ENCODE measurements at places on chromosomes 7 and 10.
A peak's percentile ranks its signal among the peaks of the same experiment; 100 is the strongest.

DNA sequence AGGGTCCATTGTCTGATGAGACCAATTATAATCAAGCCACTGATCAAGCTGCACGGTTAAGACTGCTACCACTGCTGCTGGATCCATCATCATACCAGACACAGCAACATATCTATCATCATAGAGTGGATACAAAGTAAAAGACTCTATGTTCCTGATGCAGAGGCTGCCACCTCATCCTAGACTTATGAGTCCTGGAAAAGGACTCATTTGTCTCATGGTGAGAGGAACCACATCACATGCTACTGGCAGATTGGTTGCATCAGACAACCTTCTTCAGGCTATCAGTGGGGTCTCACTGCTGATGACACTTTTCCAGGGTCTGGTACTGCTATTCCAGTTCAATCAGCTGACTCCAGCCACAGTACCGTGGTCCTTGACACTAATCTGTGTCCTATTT lies 79.0 kb downstream of the ABI1 start:
- no peak for DNase-seq

DNA sequence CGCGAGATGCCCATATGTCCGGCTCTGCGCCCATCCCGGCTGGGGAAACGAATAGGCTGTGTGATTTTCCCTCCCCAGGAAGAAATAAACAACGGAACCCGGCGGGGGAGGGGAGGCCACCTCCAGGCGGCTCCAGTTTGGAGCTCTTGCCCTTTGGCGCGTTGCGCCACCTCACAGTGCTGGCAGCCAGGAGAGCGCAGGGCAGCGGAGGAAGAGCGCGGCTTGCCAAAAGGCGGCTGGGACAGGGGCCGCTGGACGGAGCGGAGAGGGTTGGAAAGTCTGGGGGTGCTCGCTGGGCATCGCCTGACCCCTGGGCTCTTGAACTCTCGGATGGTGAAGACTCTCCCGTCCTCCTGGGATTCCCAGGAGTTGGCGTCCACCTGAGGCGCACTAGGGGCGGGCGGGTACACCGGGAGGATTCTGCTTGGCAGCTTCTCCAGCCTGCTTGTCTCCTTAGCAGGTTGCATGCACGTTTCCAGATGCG lies 5.3 kb upstream of the NEUROG3 start:
- DNase-seq = no peak

DNA sequence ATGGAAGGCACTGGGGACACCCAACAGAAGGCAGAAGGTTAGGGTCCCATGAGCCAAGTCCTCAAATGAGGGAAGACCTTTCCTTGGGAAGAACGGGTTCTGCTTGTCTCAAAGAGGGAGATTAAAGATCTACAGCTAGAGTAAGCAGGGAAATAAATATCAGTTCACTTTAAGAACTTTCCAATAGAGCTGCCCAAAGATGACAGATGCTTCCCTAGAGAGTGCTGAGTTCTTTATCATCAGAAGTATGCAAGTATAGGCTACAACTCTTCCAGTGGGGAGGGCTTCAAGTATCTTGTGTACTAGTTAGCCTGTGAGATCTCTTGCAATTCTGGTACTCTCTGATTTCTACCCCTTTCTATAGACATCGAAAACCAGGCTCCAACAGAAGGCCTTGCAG lies 39.4 kb downstream of the EMX2 start:
- no peak for DNase-seq

DNA sequence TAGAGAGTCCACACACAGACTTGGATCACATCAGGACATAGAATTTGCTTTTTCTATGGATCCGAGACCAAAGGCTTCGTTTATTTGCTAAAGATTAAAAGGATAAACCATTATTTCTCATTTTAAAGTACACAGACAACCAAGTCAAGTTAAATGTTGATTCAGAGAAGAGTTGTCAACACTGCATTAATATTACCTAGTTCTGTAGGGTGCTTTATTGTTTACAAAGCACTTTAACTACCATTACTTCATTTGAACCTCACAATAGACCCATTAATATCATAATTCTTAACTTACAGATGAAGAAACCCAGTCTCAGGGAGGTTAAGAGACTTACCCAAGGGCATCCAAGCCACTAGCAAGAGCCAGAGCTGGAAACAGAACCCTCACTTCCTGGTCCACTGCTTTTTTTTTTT lies 43.2 kb upstream of the GSAP start:
- DNase-seq = no peak

GRCh38 chr7:69693042-69693441 lies 94.8 kb downstream of the AUTS2 start:
- DNase-seq = no peak

DNA sequence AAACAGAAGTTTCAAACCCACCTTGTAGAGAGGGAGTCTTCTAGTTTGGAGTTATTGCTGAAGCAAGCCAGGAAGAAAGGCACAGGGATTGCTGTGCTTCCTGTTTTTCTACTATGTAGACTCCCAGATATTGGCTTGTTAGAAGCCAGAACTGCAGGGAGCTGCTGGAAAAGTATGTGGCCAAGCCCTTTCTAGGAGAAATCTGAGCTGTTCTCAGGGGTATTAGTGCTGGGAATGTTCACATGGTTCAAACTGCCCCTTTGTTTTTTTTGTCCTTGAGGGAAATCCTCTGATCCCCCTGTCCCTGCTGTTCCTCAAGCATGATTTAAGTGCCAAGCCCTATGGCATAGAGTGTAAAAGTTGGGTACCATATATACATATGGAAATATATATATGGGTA lies 184.0 kb downstream of the CCDC7 start:
- no peak for DNase-seq

DNA sequence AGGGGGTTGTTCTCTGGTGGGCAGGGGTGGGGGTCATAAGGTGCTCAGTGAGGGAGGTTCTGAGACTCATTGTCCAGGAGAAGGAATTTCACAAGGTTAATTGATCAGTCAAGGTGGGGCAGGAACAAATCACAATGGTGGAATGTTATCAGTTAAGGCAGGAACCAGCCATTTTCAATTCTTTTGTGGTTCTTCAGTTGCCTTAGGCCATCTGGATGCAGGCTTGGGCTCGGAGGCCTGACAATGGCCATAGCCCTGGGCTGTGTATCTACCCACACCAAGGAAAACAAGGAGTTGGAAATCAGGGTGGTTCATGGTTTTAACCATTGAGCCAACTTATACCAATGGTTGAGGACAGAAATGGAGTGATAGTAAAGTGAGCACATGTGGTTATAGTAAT lies 1221.8 kb downstream of the TYW1 start:
- DNase-seq = no peak

DNA sequence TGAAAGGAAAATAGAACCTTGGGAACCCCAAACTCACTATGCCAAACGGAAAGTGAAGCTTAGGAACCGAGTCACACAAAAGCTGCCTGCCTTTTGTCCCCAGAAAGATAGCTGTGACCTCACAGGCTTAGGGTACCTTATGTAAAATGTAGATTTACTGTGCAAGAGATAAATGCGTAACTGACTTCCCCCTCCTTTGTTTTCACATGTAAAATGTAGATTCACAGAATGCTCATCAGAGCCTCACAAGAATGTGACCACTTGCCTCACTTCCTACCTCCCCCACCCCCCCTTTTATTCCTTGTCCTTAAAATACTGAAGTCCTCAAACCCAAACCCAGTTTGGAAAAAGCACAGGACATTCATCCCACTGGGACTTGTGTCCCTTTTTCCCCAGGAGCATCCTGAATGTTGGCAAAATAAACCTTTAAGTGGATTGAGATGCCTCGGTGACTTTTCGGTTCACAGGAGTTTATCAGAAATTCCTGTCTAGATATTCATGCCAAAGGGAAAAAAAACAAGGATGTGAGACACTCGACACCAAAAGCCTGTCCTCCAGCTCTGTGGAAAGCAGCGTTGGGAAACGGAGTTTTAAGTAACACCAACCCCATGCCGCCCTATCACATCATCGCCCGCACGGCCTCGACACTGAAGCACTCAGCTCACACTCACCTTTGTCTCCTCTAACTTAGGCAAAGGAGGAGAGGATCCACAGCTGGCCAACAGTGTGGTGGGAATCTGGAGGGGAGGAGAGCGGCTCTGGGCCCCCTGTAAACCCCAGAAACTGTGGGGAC lies 45.9 kb downstream of the SVIL start:
- no peak for DNase-seq

DNA sequence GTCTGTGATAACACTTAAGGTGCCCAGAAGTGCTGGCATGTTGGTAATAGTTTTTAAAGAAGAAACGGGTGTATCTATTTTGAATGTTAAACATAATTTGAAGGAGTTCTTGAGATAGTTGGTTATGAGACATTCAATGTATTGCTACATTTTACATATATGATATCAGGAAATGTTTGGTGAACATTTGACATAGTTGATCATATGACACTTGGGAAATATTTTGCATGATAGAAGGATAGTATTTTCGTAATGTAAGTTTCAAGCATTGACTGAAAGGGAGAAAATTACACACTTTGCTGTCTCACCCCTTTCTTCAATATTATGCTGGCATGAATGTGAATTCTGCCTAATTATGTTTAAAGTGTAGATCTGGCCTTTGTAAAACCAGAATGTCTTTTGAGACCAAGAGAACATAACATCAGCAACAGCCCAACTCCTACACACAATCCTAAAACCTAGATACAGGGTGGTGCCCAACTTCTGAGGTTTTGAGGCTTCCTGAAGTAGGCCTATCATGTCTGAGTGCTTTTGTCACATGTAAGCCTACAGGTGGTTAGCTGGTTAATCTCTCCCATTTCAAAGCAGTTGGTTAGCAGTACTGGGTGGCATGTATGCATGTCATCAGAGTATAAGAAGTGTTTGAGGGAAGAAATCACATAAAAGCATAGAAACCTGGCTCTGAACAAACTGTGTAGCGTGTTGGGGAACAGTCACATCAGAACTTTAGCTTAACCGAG lies 2.1 kb downstream of the ADD3 start:
- DNase-seq = peak; percentile 56

DNA sequence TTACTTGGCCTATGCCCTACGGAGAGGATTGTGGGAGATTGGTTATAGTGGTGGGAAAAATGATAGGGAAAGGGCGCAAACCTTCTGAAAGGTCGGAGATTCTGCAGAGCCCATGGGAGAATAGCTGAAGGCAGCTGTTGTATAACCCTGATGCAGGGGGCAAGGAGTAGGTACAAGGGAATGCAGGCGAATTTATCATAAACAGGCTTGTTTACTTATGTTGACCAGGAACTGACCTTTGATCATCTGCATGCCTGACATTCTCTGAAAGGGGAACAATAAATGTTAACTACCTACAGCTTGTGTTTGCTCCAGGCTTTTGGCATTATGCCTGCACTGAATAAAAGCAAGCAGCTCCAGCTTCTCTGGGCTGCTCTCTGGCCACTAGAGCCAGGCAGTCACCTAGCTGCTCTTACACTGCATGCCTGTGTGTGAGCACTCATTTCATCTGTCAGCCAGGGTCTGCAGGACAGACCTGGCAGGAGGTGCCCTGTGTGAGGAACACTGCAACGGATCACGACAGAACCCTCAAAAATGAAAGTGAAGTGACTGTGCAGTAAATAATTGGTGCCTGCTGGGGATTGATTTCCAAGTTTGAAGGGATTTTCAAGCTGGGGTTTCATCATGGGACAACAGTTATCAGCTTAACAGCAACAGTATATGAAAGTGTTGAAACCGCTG lies 31.1 kb upstream of the ABCA13 start:
- no peak for DNase-seq

DNA sequence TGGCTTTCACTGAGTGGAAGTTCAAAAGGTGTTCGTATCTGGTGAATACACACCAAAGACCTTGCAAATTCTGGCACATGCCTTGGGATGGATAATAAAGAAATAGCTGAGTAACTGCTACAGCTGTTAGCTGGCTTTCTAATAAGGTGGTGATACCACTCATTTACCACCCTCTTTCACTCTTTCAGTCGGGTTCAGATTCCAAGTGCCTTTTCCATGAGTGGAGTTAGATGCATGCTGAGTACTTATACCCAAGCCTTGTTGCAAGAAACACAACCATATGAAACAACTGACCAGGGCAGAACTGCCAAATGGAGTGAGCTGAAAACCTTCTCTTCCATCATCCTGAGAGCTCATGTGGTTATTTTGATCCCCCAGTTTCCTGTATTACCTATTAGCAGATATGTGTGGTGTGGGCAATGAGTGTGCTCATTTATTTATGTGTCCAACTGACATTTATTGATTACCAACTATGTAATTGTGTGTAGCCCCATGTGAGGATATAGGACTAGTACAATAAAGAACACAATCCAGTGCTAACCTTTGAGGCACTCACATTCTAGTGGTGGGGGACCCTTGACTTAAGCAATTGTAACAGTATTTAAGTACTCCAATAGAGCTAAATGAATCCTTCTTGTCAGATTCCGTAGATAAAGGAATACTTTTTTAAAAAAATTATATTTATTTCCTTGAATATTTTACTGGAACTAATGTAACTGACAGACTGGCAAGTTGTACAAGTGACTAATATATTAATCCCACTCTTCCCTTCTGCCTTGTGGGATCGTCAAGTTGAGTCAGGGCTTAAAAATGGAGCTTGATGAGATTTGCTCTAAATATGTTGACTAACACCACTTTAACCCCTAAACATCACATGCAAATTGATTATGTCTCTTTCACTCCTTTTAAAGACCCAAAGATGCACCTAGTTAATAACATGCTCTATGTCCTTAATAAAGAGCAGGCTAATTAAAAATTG lies 124.7 kb downstream of the ARID5B start:
- DNase-seq = no peak

DNA sequence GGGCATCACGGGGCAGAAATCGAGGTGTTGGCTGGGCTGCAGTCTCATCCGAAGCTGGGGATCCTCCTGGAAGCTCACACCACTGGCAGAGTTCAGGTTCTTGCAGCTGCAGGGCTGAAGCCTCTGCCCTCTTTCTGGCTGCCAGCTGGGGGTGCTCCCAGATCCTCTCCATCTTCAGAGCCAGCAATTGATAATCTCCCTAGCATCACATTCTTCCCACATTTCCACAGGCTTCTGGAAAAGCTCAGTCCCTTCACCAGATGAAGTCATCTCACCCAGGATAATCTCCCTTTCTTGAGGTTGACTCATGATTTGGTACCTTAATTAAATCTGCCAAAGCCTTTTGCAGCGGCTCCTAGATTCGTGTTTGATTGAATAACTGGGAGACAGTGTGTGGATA lies 55.2 kb downstream of the NRP1 start:
- no peak for DNase-seq

- no peak for DNase-seq
Observed at GRCh38 chr7:50412973-50413372, 37.2 kb downstream of the FIGNL1 start.

Measured in T-helper 22 cell (primary cell).